Daoy (cell line): ENCODE measurements at places on chromosomes 2 and 18.
A peak's percentile ranks its signal among the peaks of the same experiment; 100 is the strongest.

DNA sequence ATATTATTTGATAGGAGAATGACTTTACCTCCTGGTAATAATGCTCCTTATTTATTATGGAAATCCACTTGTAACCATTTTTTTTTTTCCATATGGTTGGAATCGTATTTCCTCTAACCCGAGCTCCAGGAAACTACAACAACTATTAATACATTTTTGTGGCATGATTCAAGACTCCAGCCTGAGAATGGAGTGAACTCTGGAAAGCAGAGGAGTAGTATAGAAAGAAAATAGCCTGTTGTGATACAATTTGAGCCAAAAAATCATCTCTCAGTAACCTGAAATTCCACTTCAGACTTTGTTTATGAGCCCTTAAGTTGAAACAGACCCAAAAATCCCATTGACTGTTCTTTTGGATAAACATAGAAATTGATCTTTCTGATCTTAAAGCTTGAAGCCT, 921.1 kb downstream of the SOCS6 start:
- peak; percentile 7 for DNase-seq

DNA sequence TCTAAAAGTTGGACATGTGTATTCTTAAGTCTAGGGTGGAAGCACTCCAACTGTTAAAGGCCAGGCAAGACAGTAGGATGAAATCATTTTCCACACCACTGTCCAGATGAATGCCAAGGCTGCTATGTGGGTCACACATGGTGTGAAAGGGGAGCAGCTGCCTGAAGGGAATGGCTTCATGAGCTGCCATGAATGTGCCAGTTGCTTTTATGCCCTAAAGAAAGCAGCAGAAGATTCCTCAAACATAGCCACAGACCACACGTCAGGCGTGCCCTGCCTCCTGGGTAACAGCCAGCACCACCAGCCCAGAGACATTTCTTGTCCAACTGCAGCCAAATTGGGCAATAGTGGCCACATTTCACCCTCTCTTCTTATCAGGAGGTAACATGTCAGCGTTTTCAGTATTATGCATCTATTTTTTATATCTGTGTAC, 130.2 kb downstream of the MTCL1 start:
- DNase-seq: no peak

DNA sequence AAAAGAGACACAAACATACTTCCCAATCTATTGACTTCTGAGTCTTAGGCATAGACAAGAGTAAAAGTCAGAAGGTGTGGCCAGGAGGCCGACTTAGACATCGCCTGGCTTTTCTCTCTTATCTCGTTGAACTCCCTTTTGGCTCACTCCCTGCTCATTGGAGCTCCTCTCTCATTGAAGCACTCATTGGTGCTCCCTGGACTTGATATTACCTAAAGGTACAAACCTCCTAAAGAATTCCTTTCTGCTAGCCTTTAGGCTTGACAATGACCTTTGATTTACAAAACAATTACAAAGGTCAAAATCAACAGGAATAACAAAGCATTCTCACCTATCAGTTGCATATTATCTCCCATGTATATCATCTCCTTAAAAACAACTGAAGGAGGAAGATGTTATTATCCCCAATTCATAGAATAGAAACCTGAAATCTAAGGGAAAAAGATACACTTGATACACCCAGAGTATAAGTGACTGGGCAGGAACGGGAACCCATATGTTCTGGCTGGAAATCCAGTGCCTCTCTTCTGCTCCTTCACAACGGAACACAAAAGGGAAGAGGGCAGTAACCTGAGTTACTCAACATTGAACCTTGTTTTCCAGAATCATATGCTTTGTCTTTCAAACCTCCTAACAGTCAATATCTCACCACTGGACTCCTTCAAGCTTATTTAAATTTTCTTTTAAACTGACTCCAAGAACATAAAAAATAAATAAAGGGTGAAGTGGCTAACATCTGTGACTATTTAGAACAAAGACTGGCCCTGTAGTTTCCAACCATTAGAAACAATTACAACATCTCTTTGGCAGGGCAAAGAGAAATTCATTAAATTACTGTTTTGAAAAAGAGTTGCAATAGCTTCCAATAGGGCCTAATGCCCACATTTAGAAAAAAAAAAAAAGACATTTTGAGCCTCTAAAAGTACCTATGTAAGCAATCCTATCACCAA, 1247.9 kb downstream of the LRP1B start:
- no peak for DNase-seq

DNA sequence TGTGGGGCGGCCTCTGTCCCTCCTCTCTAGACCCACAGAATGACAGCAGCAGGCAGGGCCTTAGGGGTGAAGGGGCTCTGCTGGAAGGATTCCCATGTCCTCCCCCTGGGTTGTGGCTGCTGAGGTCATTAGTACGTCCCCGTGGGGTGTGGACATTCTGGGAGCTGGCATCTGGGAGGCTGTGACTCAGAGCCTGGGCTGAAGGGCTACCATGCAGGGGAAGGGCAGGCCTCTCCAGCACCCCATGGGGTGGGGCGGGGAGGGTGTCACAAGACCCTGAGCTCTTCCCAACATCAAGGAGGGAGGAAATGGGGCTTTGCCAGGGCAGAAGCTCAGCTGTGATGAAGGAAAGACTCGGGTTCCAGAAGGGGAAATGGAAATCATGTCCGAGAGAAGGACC, 105.8 kb upstream of the SMAD2 start:
- DNase-seq: peak; percentile 52

- DNase-seq: no peak
Observed at GRCh38 chr2:240901986-240902614, 4.0 kb upstream of the CROCC2 start.

- DNase-seq: no peak
Observed at GRCh38 chr2:13616059-13616458, 899.3 kb downstream of the TRIB2 start.

DNA sequence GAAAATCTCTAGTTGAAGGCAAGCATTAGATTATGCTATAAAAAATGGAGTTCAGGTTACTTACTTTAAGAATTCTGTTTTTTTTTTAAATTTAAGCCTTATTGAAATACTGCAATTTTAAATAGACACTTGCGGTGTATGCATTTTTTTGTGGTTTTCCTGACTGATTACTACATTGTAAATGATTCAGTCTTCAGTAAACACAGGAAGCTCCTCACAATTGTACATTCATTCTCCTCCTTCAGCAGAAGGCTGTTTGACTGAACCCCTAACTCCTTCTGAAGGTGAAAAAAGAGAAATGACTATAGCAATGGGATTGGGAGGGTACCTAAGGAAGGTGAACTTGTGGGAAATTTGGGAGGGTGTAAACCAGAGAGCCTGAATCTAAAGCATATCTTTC, 136.1 kb downstream of the GCA start:
- DNase-seq: peak; percentile 20

- DNase-seq: no peak
Observed at GRCh38 chr2:5121642-5122041, 570.5 kb upstream of the SOX11 start.

GRCh38 chr2:43055086-43055912, 171.1 kb downstream of the ZFP36L2 start:
- DNase-seq: no peak

GRCh38 chr2:8543383-8544170, 138.3 kb upstream of the ID2 start:
- DNase-seq: peak; percentile 91

DNA sequence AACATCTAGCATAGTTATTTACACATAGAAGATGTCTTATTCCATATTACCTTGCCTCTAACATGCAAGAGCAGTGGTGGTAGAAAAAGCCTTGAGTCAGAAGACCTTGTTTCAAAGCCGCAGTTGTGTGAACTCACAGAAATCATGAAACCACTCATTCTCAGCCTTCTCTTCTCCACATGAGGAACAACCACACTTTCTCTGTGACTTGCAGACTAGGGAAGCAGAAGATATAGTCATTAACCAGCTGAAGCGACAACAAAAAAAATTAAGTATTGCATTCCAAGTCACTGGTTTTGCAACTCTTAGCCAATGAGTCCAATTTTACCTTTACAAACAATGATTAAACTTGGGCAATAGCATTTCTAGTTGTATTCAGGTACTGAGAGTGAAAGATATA, 19.0 kb downstream of the TWSG1 start:
- no peak for DNase-seq

GRCh38 chr2:74915743-74916142, 42.7 kb upstream of the POLE4 start:
- peak; percentile 63 for DNase-seq

DNA sequence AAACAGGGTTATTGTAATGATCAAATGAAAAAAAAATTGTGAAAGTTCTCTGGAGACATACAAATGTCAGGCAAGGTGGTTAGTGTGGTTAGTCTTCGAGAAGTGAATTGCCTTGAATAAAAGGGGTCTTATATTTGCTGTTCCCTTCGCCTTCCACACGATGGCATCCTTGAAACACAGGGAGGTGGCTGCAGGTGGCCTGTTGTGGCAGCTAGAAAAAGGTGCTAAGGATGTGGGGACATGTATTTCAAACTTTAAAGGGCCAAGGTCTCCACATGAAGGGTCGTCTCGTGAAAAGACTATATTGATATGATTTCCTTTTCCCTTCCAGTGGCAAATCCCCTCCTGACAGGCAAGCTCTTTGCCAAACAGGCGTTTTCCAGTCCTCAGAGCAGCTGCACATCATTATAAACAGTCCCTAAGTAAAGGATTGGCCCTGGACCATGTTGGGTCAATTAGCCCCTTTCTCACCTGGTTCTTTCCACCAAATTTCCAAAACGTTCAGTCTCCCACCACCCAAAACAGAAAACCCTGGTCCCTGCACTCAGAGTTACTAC, 68.5 kb downstream of the COPS8 start:
- peak; percentile 63 for DNase-seq

- no peak for DNase-seq
Observed at GRCh38 chr18:6374935-6375529, 39.7 kb downstream of the L3MBTL4 start.

DNA sequence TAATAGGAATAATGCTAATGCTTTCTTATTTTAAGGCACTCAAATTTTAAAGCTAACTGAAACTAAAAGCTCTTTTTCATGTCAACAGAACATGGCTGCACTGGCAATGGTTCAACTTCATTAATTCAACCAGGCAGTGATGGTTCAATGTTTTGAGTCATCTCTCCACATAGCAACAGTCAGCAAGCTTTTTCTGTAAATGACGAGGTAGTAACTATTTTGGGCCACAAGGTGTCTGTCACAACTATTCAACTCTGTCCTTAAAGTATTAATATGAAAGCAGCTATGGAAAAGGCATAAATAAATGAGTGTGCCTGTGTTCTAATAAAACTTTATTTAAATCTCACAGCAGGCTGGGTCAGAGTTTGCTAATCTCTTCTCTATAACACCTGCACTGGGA, 1425.6 kb upstream of the PIK3C3 start:
- DNase-seq: no peak

DNA sequence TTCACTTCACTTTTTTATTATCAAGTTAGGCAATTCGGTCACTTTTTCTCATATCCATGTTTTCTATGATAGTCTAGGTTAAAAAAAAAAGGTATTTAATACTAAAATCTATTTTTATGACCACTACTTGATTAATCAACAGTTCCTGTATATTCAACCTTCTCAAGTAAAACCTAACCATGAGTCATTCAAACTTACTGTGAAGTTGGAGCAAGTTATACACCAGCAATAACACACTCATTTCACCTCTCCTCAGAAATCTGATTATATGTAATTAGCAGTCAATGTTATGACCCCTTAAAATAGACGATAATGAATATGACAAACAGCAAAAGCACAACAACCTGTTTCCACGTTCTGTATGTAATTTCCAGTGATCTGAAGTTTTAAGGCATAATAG, 35.0 kb upstream of the ADAM17 start:
- no peak for DNase-seq

- DNase-seq: no peak
Observed at GRCh38 chr2:201058914-201059313, 12.6 kb downstream of the HYCC2 start.

DNA sequence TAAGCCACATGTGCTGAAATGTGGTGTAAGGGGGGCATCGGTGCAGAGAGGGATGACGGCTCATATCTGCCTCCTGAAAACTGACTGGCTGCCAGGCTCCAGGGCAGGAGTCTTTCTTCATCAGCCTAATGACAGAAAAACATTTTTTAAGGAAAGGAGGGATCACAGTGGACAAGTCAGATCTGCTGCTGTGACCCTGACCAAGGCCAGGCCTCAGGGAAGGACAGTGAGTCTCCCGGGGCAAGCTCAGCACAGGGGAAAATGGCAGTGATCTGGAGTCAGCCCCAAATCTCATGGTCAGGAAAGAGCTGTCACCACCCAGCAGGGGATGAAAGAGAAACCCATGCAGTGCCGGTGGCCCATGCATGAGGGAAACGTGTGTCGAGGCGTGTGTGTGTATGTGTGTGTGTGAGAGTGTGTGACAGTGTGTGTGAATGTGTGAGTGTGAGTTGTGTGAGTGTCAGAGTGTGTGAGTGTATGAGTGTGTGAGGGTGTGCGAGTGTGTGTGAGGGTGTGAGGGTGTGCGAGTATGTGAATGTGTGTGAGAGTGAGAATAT, 134.5 kb downstream of the INHBB start:
- DNase-seq: no peak

GRCh38 chr2:143875295-143876233, 644.4 kb downstream of the ZEB2 start:
- no peak for DNase-seq

- DNase-seq: peak; percentile 10
Observed at GRCh38 chr2:189153619-189154018, 25.9 kb downstream of the COL5A2 start.

GRCh38 chr2:212117926-212118325, 420.7 kb downstream of the ERBB4 start:
- no peak for DNase-seq

DNA sequence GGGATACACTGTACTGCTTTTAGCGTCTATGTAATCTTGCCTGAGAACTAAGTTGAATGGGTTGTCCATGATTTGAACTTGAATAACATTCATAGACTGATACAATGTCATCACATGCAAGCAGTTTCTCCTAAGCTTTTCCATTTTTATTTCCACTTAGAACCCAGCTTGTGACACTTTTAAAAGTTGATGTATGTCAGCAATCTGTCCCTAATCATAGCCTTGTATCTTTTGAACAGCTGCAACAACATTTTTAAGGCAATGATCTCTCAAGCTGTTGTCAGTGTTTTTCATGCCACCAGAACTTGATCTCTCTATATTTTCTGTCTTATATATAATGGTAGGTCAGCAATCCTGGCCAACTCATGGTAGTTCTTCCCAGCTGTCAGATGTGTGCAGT, 185.0 kb downstream of the DOK6 start:
- no peak for DNase-seq

DNA sequence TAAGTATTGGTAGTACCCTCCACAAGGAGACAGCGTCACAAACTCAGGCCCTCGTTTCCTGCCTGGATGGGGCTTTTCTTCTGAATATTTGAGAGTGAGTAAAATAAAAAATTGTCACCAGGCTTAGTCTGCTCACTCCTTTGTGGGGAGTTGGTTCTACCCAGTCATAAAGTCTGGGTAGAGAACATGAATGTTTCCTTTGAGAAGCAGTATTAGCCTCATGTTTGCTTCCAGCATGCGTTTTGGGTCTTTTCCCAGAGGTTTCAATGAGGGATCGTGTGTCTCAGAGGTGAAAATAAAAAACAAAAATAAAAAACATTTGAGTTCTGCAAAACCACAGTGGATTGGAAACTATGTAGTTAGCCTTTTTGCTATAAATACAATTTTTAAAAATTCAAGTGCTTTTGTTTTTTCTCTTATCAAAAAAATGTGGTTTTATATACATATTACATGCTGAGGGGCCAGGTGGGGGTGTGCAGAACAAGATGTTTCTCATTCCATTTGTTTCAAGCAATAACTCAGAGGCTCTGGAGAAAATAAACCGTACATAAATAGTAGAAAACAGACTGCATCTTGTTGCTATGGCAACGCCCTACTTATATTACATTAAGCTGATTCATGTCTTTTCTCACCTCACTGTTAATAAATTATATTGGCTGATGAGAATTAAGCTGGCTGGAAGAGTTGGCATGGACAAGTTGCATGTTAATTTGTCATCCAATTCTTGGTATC, 225.4 kb upstream of the FBXO11 start:
- no peak for DNase-seq

GRCh38 chr2:144085016-144085415, 434.9 kb downstream of the ZEB2 start:
- DNase-seq: no peak
